ENCODE measurements at places on chromosomes 2 and 18.

DNA sequence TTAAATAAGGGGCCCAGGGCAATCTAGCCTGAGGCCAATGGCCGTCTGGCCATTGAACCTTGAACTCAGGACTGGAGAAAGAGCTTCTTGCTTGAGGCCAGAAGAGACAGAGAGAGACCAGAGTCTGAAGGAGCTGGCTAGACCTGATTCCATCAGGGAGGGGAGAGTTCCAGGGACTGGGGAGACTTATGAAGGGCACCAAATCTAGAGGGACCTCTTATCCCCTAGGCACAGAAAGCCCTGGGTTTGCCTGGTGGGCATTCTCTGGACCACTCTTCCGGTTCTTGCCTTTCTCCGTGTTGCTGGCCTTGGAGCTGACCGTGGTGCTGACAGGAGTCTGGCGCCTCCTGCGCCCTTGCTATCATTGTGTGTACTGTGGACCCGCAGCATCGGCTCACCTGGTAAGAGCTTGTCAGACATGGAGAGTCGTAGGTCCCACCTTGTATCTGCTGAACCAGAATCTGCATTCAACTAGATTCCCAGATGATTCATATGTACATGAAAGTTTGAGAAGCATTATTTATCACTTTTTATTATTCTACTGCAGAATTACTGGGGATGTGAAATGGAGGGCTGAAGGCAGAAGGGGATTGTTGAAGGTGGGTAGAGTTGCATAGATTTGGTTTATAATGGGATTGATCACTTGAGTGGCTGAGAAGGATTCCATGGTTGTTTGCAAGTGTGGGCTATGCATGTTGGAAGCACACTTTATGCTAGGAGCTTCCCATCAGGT is 4.3 kb upstream of the TRPM8 start:
- DNase-seq, result no peak

DNA sequence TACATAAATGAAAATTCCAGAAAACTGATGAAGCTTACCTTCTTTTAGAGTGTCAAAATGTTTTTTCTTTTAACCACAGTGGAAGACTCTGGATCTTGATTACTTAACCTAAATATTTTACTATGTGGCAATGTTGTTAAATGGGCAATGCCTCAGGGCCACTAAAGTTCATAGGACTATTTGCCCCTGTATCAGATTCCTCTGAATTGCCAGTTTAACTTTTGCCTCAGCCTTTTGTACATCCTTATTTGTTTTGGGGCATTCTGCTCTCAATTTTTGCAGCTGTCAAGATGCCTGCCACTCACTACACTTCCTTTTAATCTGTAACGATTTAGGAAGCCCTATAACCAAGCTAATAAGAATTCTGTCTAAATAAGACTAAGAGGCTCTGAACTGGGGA is 31.7 kb upstream of the SERTAD2 start:
- DNase-seq, result no peak

DNA sequence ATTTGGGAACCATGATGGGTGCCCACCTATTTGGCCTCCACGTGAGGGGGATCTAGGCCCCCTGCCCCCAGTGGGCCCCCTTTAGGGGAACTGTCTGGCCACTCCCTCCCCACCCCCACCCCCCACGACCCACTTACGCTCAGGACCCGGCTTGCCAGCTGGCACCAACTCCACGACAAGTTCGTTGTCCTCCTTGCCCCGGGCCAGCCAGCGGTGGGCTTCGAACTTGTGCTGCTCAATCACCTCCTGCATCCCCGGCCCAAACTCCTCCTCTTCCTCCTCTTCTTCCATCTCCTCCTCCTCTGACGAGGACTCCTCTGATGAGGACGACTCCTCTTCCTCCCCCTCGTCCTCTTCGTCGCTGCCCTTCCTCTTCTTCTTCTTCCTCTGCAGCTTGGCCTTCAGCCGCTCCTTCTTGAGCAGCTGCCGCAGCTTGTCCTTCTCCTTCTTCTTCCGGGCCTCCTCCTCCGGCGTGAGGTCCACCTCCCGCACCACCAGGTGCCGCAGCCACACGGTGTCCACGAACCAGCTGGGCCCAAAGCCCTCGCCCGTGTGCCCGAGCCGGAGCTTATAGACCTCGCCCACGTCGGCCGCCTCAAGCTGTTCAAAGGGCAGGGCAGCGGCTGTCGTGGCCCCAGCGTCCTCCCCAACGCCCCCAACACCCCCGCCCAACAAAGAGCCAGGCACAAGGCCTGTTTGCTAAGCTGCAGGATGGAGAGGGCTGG is 96.9 kb downstream of the LOXHD1 start:
- no peak for DNase-seq

- DNase-seq, result no peak
Measured at GRCh38 chr2:85936421-85937068, 47.8 kb upstream of the ST3GAL5 start.

DNA sequence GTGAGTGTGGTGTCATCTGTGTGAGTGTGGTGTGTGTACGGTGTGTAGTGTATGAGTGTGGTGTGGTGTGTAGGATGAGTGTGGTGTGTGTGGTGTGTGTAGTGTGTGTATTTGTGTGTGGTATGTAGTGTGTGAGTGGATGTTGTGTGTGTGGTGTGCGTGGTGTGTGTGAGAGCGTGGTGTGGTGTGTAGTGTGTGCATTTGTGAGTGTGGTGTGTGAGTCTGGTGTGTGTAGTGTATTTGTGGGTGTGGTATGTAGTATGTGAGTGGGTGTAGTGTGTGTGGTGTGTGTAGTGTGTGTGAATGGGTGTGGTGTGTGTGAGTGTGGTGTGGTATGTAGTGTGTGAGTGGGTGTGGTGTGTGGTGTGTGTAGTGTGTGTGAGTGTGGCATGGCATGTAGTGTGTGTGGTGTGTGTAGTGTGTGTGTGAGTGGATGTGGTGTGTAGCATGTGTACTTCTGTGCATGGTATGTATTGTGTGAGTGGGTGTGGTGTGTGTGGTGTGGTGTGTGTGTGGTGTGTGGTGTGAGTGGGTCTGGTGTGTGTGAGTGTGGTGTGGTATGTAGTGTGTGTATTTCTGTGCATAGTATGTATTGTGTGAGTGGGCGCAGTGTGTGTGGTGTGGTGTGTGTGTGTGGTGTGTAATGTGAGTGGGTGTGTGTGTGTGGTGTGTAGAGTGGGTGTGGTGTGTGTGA is 227.8 kb downstream of the BCL2 start:
- DNase-seq, result no peak

DNA sequence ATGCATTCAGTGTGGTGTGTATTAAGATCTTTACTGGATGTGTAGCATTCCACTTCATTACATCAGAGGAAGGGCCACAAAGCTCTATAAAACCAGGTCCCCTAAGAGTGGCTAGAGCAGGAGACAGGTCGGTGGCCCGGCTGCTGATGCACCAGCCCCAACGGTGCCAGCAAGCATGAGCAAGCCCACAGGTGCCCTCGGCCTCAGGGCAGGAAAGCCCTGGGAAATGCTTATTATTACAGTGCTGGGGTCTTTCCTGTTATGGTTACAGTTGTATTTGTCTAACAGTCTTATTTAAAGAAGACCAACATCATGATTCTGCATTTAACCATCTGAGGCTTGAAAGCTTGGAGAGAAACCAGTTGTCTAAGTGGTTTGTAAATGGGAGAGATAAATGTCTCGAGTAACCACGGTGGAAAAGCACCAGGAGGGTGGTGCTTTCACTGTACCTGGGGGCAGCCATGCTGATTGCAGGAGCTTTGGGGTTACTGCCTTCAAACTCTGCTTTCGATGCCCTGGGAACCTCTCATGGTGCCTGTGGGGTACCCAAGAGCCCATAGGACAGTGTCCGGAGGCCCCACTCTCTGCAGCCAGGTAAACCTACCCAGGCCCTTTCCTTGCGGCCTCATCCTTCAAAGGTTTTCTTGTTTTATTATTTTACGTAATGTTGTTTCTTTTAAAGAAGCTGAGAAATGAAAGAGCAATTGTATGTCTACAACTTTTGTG is 133.1 kb downstream of the SH3RF3 start:
- no peak for DNase-seq

GRCh38 chr2:223967981-223968380 is 10.7 kb downstream of the MRPL44 start:
- DNase-seq, result no peak

GRCh38 chr2:68222287-68222686 is 30.0 kb downstream of the PPP3R1 start:
- DNase-seq, result no peak

DNA sequence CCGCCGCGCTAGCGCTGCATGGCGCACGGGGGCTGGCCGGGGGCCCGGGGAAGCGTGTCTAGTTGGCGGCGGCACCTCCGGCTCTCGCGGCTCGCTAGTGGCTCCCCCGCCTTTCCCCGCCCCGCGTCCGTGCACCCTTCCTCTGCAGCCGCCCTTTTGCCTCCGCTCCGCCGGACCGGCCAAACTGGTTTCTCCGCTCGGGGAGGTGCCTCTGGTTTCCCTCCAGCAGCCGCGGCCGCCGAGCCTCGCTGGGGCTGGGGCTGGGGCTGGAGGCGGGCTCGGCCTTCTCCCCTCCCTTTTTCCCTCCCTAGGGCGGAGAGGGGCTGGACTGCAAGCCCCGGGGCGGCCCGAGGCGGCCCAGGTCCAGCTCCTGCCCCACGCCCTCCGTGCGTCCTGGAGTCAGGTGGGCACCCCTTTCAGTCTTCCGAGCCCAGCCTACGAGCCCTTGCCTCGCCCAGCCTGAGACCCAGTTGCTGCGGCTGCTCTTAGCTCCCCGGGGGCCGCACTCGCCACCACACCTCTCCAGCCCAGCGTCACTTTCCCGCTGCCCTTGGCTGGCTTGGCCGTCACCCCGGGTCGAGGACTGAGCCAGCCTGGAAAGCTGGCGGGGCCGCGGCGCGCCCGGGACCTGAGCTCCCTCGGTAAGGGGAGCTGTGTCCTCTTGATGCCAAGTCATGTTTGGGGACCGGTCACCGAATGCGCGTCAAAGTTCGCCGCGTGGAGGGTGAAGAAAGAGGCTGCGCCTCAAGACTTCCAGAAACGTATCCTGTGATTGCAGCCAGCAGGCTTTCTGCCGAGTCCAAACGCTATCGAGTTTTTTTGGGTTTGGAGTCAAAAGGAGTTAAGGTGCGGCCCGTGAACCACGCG is at the start of gene ATP8B1:
TSS of gene ATP8B1 (minus strand) at position 213 of the 867 bp plus-strand sequence. CDS start 71,508 bp downstream, outside the sequence.
- DNase-seq, result peak; percentile 63
